ENCODE measurements at places on chromosomes 5 and 9.
A peak's percentile ranks its signal among the peaks of the same experiment; 100 is the strongest.

- no peak for DNase-seq
Observed at GRCh38 chr9:16918920-16919319, 48.5 kb upstream of the BNC2 start.

DNA sequence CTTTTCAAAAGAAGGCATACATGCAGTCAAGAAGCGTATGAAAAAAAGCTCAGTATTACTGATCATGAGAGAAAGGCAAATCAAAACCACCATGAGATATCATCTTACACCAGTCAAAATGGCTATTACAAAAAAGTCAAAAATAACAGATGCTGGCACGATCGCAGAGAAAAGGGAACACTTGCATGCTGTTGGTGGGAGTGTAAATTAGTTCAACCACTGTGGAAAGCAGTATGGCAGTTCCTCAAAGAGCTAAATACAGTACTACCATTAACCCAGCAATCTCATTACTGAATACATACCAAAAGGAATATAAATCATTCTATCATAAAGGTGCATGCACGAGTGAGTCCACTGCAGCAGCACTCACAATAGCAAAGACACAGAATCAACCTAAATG lies 24.5 kb downstream of the RETREG1 start:
- no peak for DNase-seq

DNA sequence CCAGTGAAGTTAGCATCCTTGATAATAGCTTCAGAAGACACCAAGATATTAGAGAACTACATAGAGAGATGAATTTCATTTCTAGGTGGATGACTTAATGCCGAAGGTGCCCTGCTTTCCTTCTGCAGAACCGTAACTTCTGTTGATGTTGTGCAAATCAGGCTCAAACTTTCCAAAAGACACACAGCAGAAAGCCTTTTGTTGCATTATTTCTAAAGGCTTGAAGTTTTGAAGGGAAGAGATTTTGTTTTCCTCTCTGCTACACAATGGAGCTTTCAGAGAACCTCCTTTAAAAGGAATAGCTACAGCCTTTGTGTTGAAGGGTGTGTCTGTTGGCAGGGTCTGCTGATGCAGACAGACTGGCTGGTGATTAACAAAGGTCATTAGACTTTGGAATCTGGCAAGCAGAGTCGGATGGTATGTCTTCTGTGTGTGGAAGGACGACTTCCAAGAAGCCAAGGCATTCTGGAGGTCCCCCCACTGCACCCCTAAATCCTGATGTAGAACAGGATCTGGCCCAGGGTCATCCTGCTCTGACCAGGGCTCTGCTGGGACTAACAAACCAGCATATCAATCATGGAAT lies 57.8 kb downstream of the ZNF462 start:
- DNase-seq = no peak

GRCh38 chr5:116651653-116652052 lies 77.0 kb upstream of the SEMA6A start:
- no peak for DNase-seq

DNA sequence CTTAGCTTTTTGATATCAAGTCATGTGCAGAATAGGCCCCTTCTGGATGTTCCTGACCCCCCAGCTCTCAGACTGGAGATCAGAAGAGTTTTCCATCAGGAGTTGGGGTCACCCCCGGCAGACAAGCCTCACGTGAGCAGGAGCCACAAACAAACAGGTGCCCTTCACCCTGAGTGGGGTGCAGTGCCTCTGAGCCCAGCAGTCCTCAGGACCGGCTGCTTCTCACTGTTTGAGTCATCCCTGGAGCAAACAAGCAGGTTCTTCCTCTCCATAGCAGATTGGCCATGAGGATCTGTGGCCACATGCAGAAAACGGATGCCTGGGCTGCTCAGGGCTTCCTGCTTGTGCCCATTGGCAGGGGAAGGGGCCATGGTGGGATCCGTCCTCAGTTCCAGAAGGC lies 47.0 kb downstream of the LRSAM1 start:
- DNase-seq = no peak

DNA sequence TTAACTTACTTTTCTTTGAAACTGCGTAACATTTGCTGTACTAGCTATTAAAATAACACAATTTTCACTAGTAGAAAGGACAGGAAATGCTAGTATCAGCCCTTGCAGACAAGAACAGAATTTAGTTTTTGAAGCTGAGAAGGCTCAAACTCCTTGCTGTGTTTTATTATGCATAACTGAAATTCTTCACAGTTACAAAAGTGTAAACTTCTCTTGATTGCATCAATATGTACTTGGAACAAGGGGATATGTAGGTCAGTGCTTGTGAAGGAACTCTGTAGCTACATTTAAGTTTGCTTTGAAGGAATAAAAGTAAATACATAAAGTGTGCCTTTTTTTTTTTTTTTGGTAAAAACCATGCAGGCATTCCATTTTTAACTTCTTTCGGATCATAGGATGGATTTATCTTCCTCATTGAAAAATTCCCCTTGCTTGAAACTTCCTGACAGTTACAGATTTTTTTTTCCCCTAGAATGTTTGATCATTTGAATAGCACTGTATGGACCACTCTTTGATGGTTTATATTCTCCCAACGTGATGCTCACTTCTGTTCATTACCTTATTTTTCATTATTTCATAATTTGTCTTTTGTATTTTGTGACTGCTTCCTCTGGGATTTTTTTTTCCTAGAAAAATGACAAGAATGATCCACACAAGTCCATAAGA lies 94.9 kb upstream of the DAB2 start:
- DNase-seq = no peak

DNA sequence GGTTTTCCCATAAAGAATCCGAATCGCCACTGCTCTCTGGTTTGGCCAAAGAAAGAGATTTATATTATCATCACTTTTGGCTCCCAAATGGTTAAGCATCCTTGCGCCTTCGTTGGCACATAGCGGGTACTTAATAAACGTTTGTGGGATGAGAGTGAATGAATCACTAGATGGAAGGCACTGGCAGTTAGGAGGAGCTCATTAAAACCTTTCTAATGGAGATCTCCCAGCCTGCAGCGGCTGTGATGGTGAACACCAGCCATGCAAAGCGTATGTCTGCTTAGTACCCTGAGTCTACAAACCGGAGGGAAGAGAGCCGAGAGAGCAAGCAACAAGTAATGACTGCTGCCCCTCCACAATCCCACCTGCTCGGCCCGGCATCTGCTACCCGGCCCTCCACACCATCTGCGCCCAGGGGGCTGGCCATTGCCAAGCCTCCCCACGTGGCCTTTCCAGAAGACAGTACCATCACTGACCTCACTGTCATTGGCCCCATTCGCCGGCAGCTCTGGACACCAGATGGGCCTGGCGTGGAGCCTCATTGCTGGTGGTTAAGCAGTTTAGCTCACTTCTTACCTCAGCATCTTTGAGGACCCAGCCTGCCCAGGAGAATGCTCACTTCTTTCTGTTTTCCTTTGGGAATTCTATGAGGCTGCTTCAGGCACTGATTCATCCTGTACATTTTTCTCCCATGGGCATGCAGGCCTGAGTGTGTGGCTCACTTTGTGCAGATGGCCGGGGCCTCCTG lies 39.3 kb upstream of the ANKRD33B start:
- DNase-seq = peak; percentile 80

- DNase-seq = no peak
Observed at GRCh38 chr5:172213126-172213525, 19.2 kb downstream of the EFCAB9 start.

DNA sequence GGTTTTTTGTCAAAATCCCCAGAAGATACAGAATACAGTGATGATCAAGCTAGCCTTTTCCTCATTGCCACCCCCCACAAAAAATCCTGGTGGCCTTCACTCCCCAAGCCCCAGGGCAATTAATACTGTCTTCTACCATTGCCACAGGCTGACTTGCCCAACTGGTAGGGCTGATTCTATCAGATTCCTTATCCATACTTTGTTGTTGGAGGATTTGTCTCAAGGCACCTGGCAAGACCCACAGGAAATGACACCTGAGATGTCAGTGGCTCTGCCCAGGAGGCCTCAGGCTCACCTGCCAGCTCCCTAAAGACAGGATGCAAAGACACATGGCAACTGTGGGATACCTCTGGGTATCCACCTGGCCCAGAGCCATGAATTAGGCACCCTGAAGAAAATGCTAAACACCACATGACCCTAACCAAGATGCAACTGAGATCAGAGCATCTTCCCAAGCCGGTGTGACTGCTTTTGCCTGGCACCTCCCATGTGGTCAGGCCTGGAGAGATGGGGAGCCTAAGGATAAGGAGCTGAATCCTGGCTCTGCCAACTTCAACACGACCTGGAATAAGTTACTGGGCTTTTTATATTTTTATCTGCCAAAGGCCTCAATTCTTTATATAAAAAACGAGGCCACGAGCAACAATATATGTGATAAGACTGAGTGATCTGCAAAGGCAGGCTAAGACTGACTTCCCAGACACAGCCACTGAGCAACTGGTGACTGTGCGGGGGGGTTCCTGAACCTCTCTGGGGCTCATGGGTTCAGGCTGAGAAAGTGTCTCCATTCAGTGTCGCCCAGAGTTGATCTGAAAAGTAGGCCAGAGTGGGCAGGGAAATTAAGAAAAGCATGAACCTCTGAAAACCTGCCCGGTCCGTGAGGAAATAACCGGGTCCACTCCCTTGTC lies 944 bp downstream of the ATOX1 start:
- peak; percentile 25 for DNase-seq

- DNase-seq = no peak
Observed at GRCh38 chr5:51986733-51987132, 603.5 kb downstream of the ISL1 start.

DNA sequence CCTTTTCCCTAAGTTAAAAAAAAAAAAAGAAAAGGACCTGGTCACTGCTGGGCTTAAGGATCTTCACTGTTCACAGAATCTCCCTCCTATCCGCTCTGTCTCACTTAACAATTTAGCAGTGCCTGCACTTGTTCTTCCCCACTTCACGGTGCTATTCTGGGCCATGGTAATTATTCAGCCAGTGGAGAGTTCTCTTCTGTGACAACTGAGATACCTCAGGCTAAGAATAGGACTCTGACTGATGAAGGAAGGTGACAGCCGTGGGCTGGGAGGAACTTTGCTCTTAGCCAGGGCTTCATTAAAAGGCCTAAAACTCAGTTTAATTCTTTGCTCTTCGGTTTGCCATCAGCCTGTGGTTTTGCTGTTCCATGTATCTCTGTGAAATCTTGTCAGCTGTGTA lies 51.9 kb upstream of the ENTREP1 start:
- DNase-seq = no peak

- no peak for DNase-seq
Observed at GRCh38 chr5:176175101-176175852, 62.9 kb upstream of the SIMC1 start.

- DNase-seq = no peak
Observed at GRCh38 chr5:142405814-142406395, 81.1 kb upstream of the SPRY4 start.

DNA sequence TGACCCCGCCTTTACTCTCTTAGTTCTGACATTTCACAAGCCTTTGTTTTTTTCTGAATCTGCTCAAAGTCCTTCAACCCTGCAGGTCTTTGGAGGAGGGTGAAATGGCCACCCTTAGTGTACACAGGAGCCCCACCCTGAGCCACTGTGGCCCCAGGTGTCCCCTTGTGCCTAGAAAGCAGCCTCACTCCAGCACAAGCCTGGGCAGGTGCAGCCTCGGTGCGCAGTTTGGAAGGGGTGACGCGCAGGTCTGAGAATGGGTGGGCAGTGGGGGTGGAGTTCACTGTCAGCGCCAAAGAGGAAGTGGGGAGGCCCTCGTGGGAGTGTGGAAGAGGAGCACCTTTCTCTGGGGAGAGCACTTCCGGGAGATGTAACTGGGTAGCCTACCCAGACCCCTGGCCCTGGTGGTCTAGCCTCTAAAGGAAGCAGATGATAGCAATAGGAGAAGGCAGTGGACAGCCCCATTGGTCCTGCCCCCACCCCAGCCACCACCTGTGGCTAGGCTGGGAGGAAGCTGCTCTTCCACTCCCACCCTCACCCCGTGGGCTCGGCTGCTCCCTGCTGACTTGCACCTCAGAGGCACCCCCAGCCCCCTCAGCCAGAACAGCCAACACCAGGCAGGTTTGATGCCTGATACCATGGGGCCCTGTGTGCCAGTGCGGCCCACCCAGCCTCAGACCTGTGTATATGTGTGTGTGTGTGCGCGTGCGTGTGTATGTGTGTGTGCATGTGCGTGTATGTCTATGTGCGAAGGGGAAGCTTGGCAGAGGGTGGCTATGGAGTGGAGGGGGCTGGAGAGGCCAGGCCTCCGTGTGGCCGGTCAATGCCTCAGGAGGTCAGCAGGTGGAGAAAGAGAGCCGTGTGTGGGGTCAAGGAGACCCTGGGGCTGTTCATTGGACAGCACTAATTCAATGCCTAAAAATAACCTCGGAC lies 16.8 kb upstream of the DAB2IP start:
- peak; percentile 83 for DNase-seq

- DNase-seq = no peak
Observed at GRCh38 chr5:54477941-54478478, 22.5 kb downstream of the HSPB3 start.

GRCh38 chr9:114224247-114224610 lies 68.9 kb downstream of the COL27A1 start:
- no peak for DNase-seq

DNA sequence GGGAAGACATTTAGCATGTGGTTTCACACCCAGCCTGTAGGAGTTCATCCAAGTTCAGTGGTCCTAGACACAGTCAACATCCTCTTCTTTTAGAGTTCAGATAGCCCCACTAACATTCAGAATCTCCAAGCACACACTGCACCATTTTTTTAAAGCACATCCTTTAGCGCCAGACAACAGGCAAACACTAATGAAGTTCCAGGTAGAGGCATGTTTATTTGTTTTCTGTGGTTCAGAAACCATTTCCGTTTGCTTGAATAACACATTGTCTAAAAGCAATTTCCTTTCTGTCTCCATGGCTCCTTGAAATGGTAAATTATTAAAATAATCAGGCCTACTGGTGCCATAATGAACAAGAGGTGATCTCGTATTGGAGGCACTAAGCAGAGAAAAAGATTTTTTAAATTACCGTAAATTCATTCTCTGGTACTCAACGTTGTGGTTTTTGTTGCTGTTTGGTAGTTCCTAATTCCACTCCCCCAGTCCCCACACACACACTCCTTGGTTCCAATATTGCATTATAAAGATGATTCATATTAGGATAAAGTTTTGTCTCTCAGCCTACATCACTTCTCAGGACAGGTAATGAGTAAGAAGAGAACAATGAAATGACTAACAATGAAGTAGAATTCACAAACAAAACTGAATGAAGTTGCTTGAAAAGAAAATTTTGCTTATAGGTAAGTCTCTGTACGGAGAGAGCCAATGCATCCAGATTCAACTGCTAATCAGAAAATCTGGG lies 153.1 kb downstream of the PCSK1 start:
- DNase-seq = no peak

DNA sequence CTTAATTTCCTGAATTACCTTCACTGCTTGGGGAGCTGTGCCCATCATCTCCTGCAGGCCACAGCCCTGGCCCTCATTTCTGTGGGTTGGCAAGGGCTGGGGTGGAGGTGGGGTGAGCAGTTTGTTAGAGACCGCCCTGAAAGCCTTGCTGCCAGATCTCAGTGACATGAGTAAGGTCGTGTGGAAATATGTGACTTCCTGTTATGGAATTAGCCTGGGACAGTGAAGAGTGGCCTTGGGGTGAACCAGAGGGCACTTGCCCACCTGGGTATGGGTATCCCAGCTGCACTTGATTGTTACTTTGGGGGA lies 2.5 kb upstream of the HNRNPAB start:
- no peak for DNase-seq

GRCh38 chr9:119544492-119544891 lies 175.3 kb upstream of the BRINP1 start:
- DNase-seq = no peak

Data from head of caudate nucleus (tissue), 42 donors.